ENCODE measurements at places on chromosomes 12 and 14.

DNA sequence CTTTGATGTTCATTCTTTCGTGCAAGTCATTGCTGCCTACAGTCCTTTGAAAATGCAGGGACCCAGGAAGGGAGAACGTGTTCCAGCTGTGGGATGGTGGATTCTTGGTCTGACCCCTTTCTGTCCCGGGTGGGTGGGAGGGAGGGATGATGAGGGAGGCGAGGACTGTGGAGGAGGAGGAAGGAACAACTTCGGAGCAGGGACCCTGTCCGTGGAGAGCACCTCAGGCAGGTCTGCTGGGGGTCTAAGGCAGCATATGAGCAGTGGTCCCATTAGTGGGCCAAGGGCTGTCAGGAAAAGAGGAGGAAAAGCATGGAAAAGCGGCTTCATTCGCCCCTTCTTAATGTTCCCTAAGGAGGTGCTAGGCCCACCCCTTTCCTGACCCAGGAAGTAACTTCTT is 36.0 kb downstream of the CACNA2D4 start:
- H3K4me1 ChIP-seq = no peaks in the 10 kb centered on the region
- no peaks in the 10 kb centered on the region for H3K36me3 ChIP-seq
- H3K4me3 ChIP-seq = no peak overlapping the region
- no peak for DNase-seq

GRCh38 chr12:57153415-57153997 is 6.1 kb upstream of the LRP1-AS start:
- no peak for DNase-seq
- no peaks in the 10 kb centered on the region for H3K27me3 ChIP-seq
- no peaks in the 10 kb centered on the region for H3K4me1 ChIP-seq
- no peaks in the 10 kb centered on the region for H3K36me3 ChIP-seq
- no peak overlapping the region for H3K4me3 ChIP-seq

- H3K27ac ChIP-seq = no peak overlapping the region
- peaks cover 49% of the 10 kb centered on the region for H3K4me1 ChIP-seq
- no peaks in the 10 kb centered on the region for H3K27me3 ChIP-seq
- DNase-seq = no peak
- peaks cover 22% of the 10 kb centered on the region for H3K36me3 ChIP-seq
Observed at GRCh38 chr14:88003425-88003824, 1.5 kb upstream of the GPR65 start.

- H3K27me3 ChIP-seq = no peaks in the 10 kb centered on the region
- peak overlapping the region; percentile 65 for H3K27ac ChIP-seq
- peaks cover 63% of the 10 kb centered on the region for H3K4me1 ChIP-seq
- no peaks in the 10 kb centered on the region for H3K36me3 ChIP-seq
- no peak for DNase-seq
Observed at GRCh38 chr12:14982562-14982961, 9.7 kb downstream of the PDE6H start.

DNA sequence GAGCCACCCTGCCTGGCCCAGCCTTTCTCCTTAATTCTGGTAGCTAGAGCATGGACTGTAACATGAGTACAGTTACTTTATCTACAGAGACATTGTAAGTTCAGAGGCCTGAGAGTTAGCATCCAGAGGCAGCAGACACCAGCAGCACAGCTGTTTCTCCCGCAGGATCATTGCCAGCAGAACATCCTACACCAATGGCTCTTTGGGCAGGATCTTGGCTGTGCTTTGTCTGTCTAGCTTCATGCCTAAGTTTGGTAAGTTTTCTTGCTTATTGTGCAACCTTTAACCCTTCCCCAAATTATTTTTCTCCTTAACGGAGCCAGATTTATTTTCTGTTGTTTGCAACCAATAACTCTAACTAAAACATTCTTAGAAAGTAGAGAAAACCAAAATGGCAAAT is 21.6 kb downstream of the C12orf71 start:
- DNase-seq = no peak
- H3K27ac ChIP-seq = no peak overlapping the region
- H3K4me3 ChIP-seq = no peak overlapping the region
- peaks cover 3% of the 10 kb centered on the region for H3K36me3 ChIP-seq

- no peaks in the 10 kb centered on the region for H3K27me3 ChIP-seq
- no peak overlapping the region for H3K4me3 ChIP-seq
- DNase-seq = no peak
- H3K36me3 ChIP-seq = no peaks in the 10 kb centered on the region
Observed at GRCh38 chr12:78085542-78086182, 255.0 kb downstream of the NAV3 start.

DNA sequence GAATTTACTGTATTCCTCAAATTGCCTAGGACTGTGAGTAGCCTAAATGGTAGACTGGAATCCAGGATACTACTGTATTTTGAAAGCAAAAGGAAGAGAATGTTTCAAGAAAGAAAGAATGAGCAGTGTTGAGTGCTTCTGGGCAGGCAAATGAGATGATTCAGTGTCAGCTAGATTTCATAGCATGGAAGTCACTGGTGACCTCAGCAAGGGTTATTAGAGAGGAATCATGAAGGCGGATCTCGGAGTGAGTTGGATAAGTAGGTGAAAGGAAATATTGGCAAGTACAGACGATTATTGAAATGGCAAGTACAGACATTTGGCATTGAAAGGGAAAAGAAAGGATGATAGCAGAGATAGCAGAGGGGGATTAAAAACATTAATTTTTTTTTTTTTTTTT is 27.1 kb downstream of the VRK1 start:
- H3K4me3 ChIP-seq = no peak overlapping the region
- H3K27ac ChIP-seq = no peak overlapping the region
- no peak for DNase-seq
- H3K4me1 ChIP-seq = peaks cover 26% of the 10 kb centered on the region
- peaks cover 41% of the 10 kb centered on the region for H3K36me3 ChIP-seq
- H3K27me3 ChIP-seq = no peaks in the 10 kb centered on the region

DNA sequence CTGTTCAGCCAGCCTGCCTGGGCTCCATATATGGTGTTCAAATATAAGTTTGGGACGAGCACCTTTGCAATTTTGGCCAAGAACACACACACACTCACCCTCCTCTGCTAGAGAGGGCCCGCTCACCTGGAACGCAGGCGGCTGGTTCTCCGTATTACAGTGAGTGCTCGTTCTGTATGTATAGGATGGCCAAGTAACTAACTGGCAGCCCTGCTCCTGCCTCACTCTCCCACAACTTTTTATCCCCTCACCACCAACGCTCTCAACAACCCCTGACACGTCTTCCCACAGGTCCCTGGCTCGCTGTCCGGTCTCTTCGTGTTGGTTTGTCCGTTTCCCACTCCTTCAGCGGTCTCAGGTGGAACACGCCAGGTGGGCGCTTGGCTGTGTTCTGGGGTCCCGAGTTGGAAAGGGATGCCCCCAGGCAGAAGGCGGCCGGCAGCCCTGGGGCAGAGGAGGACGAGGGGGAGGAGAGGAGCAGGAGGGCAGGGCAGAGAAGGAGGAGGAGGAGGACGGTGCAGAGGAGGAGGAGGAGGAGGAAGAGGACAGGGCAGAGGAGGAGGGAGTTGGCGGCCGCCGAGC is 398 bp upstream of the MSRB3 start:
- peaks cover 2% of the 10 kb centered on the region for H3K4me1 ChIP-seq
- no peak for DNase-seq
- peak overlapping the region; percentile 27 for H3K4me3 ChIP-seq
- H3K36me3 ChIP-seq = no peaks in the 10 kb centered on the region
- H3K27me3 ChIP-seq = peaks cover 46% of the 10 kb centered on the region

DNA sequence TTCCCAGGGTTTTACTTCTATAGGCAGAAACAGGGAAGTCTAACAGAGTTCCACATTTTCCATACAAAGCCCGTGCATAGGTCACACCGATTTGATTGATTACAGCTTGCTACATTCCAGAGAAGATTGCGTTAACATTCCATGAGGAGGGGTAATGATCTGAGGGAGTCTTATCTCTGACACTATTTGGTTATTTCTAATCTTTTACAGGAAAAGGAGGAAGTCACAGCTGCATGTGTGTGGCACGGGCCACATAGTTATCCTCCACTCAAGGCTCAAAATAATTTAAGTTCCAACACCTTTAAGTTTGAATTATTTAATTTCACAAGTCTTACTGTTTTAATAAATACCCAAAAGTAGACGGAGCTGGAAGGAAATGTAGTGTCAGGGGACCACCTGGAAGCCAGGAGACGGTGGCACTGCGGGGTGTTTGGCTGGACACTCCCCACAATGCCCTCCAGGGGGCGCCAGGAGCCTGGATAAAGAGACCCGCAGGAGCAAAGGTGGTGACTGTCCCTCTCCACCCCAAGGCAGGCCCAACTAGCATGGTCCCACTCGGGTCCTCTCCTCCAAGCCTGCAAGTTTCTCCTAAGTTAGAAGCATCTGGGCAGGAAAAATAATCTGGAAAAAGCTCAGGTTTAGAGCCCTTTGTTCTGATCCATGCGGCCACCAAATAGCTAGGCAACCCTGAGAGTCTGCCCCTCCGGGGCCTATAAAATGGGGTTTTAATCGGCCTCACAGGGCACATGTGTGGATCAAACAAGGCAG is 20.2 kb downstream of the KRT8 start:
- H3K27ac ChIP-seq = no peak overlapping the region
- peak; percentile 90 for DNase-seq
- H3K4me3 ChIP-seq = no peak overlapping the region
- no peaks in the 10 kb centered on the region for H3K36me3 ChIP-seq

- H3K4me3 ChIP-seq = no peak overlapping the region
- no peak overlapping the region for H3K27ac ChIP-seq
- no peaks in the 10 kb centered on the region for H3K36me3 ChIP-seq
- DNase-seq = no peak
- H3K27me3 ChIP-seq = peaks cover 3% of the 10 kb centered on the region
Observed at GRCh38 chr14:90103808-90104207, 42.0 kb downstream of the KCNK13 start.

GRCh38 chr14:55446127-55446736 is 5.8 kb upstream of the TBPL2 start:
- H3K4me1 ChIP-seq = peaks cover 25% of the 10 kb centered on the region
- no peak overlapping the region for H3K27ac ChIP-seq
- H3K27me3 ChIP-seq = no peaks in the 10 kb centered on the region
- peak; percentile 73 for DNase-seq
